DMS79 treated with DMSO at 0.1 percent for 48 hours (cell line): ENCODE measurements at places on chromosomes 16 and 17.

- no peak for DNase-seq
These were observed 4.6 kb upstream of the KCNJ12 start for GRCh38 chr17:21371511-21372081.

- DNase-seq: no peak
These were observed 35.9 kb upstream of the KIFC3 start for GRCh38 chr16:57838161-57838560.

- no peak for DNase-seq
These were observed 15.3 kb downstream of the MPP2 start for GRCh38 chr17:43891851-43892646.

DNA sequence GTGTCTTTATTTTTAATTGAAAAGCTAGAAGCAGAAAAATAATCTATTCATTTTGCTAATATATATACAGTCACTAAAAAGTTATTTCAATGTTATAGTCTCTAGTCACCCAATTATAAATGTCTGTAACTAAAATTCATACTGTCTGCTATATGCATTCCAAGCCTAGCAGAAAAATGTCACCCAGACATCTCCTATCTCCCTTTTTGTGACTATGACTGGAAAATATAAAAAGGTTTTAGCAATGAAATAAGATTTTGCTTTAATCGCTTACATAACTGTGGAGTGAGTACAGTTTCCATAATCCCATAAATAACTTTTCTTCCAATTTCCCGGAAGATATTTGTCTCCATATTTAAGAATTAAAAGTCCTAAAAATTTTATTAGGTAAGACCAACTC lies 88.6 kb downstream of the BRIP1 start:
- no peak for DNase-seq

DNA sequence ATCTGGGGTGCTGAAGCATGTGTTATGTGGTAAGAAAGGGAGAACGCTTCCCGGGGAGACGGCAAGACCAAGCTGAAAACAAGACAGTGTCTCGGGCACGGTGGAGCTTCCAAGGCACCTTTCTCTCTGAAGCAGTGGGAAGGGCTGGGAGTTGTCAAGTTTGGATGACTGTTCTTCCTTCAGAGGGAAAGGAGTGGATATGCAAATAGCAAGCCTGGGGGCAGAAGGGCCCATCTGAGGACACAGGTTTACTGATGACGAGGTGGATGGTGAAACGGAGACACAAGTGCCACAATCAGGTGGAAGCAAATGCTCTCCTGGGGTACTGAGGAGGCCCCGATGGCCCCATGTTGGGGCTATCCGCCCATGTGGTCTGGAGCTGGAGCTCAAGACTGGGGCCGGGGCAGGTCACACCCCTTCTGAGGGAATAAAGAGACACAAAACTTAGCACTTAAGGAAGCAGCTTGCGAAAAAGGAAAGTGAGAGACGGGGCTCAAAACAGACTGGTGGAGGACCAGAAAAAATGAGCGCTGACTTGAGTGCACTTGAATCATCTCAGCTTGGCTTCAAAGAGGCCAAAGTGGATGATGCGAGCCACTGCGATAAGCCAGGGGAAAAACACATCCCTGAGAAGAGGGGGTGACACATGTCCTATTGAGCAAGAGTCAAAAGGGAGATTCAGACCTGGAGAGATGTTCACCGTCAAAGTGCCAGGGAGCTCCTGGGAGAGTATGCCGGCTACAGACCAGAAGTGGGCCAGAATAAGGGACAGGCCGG lies 34.8 kb upstream of the MTSS2 start:
- peak; percentile 70 for DNase-seq

- DNase-seq: no peak
These were observed 46.1 kb downstream of the ABCA8 start for GRCh38 chr17:68909066-68909465.

DNA sequence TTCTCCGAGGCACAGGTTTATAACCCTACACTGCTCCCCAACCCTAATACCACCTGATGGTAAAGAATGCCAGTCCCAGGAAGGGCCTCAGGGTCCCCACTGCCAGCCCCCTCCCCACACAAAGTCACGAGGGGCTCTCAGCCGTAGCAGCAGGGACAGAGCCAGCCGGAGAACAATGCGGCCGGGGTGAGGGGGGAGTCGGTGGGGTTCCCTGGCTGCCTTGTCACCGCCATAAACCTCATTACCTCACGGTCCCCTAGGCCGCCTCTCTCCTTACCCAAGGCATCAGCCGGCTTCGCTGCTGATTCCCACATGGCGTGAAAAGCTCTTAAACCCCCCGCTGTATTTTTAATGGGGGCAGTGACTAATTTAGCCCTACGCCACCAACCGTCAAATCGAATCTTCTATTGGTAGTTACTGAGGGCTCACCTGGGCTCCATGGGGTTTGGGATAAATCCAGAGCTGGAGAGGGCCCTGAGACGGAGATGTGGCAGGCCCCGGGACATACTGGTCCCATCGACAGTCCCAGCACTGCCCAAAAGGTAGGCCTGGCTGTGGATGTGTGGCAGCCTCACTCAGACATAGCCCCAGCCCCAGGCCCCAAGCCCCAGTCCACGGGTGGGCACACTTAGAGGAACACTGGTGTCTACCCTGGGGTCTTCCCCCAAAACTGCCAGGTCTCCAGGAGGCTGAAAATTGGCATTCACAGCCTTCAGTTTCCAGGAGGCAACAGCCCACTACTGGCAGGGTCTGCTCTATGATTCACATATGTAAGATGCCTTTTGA lies 115.3 kb downstream of the C16orf78 start:
- DNase-seq: no peak

DNA sequence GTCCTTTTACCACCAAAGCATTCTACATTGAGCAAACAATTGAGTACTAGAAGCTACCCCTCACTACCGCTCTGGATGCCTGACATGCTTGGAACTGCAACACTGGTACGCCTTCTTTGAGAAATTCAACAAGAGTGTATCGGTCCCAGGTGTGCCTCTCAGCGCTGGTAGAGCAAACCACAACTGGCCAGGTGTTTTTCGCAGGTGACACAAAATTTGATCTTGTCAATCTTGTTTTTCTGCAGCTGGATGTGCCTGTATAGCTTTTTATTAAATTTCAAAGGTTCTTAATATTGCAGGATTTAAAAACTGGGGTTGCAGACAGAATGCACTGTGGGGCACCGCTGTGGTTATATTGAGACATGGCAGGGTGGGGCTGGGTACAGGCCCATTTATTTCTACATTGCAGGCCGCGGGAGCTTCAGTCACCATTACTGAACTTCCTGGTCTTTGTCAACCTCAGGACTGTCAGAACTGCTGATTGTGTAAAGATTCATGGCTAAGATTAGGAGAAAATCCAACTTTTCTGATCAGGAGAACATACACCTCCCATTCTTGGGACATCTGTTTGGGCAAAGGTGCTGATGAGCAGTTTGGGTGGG lies 4.5 kb upstream of the SNX20 start:
- DNase-seq: no peak

- DNase-seq: no peak
These were observed 220.4 kb downstream of the CBLN1 start for GRCh38 chr16:49061137-49061714.

GRCh38 chr17:65294181-65294719 lies 157.1 kb downstream of the RGS9 start:
- DNase-seq: peak; percentile 4

DNA sequence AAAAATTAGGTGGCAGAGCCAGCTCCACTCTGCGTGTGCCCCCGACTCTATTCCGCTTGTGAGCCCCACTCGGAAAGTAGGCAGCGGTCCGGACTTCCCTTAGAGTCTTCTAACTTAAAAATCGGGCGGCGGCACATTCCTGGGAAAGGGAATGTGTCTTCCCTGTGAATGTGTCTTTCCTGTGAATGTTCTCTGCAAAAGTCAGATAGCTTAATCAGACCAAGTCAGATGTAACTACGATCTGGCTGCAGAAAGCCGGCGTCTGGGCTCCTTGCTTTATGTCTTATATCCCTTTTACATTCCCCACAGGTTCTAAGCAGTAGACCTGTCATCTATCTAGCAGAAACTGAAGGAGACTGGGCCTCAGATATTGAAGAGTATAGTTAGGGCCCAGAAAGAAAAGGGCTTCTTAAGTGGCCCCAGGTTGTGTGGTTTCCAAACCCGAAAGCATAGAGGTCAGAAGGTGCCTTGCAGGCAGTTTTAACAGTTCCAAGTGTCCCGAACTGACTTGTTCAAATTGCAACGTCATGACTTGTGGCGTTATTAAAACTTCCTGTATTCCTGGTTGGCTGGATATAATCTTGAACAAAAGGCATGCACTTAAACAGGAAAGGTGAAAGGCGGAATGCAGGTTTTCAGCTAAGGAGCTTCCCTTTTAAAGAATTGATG lies 601 bp downstream of the PHKB start:
- peak; percentile 23 for DNase-seq

- DNase-seq: no peak
These were observed at the start of gene KLHL10 for GRCh38 chr17:41837761-41838538. Gene KLHL10 (plus strand): TSS chr17:41837825. CDS start chr17:41837933, 108 bp downstream.

DNA sequence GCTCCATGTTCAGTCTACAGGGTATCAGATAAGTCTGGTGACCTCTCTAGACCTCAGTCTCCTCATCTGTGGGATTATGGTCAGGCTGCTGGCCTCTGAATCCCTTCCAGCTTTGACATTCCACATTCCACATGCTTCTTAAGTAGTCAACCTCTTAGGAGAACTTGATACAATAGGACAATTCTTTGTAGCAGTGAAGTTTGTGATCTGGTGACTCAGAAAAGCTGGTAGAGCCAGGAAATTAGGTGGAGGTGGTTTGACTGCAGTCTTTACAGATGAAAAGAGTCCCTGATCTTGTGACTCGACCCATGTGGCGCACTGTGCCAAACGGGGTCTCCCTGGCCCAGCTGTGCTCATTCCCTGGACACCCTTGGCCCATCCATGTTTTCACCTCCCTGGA lies 147.8 kb downstream of the NTN1 start:
- no peak for DNase-seq

DNA sequence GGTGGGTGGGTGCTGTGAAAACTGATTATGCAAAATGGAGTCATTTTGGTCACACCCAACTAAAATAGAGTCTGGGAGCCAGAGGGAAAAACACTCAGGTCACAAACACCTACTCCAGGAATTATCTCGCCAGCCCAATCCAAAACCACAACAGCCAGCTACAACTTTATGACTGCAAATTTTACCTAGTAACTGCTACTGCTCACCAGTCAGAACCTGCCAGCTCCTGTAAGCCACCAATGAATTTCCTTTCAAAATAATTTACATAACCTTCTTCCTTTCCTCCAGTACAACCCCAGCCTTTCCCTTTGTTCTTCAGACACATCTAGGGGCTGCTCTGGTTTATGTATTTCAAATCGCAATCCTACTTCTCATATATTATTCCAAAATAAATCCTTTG lies 52.6 kb upstream of the DYNLRB2 start:
- DNase-seq: no peak

DNA sequence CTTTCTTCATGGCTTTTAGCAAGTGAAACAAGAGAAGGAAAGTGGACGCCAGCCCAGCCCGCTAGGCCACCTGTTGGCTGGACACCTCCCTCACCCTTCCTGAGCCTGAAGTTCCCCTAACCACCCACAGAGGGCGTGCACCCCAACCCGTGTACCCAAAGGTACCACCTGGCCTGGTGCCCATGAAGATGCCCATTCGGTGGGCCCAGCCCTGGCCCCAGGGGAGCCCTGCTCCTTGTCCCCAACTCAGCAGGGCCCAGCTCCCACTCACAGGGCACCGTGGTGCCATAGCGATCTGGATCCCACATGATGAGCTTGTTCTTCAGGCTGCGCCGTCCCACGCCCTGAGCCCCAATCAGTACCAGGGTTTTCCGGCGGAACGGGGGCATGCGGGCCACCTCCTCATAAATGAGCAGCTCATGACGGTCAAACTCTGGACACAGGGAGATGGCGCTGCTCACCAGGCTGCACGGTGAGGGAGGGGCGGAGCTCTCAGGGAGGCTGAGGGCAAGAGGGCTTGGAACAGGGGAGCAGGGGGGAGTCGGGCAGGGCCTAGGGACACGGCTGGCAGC lies 26.8 kb downstream of the MPP2 start:
- DNase-seq: no peak

DNA sequence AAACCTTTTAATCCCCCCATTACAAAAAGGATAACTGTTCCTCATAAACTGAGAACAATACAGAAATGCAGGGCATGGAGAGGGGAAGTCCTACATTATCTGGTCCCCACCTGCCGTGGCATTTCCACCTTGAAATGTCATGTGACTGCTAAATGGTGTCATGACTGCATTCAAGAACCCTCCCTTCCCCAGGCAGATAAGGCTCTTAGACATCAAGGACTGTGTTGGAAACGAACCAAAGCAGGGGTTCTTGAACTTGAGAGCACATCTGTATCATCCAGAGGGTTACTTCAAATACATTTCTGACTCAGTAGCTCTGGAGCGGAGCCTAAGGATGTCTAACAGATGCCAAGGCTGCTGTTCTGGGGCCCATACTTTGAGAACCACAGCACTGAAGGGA lies 18.4 kb downstream of the CMTM3 start:
- peak; percentile 59 for DNase-seq

GRCh38 chr16:85564277-85565051 lies 48.7 kb upstream of the GSE1 start:
- DNase-seq: no peak

DNA sequence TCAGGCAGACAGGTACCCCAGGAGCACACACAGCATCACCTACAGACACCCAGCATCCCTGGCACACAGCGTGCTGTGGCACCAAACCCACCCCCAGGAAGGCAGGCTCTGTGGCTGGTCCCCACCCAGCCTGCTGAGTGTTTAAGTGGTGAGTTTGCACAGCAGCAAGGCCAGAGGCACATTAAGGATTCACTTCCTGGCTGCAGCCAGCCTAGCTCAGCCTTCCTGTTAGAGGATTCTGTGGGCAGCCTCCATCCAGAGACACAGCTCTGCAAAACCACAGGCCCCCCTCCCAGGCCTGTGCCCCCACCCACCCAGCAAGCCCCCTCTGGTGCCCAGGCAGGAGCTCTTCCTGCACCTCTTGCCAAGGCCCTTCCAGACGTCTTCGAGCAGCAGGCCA lies 36.1 kb upstream of the PHB1 start:
- no peak for DNase-seq

DNA sequence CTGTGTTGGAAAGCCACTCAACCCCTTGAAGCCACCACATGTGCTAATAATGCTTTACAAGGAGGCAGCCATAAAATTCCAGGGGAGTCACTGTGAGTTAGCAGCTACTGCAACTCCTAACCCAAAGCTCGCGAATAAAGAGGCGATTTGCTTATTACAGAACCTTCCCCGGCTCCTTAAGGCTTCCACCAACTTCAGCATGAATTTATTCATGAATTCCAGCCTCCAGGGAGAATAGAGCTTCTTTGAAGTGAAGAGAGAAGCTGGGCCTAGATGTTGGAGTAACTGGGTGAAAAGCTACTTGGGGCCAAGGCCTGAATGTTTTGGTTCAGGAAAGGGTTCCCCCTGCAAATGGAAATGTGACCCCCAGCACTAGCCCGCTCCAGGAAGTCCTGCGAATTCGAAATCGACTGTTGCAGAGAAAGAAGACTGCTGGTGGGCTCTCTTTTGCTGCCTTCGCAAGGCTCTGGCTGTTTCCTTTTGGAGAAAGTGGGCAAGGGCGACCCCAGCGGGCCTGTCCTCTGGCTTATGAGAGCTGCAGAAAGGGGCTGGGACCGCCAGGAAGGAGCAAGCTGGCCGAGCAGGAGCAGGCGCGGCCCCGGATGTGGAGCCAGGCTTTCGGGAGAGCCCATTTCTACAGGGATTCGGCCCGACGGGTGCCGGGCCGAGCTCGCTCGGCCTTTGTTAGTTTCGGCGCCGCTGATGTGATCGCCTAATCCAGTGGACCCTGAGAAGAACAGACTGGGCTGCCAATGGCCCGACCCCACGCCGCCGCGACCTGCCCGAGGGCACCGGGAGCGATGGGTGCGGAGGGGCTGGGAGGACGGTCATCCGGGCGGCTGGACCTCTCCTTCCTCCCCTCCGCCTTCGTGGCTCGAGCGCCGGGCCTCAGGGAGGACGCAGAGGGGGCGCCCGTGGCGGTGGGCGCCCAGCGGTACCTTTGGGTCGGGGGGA lies 7.6 kb downstream of the CBX8 start:
- DNase-seq: no peak

- no peak for DNase-seq
These were observed 7.6 kb downstream of the CYB5B start for GRCh38 chr16:69431948-69432468.
